Large intestine (tissue), 12 donors: ENCODE measurements at places on chromosomes 7 and 10. TPM values are rescaled to one million over a fixed set of nuclear protein-coding genes. Genes with fewer than 3 reads are reported as not detected.

DNA sequence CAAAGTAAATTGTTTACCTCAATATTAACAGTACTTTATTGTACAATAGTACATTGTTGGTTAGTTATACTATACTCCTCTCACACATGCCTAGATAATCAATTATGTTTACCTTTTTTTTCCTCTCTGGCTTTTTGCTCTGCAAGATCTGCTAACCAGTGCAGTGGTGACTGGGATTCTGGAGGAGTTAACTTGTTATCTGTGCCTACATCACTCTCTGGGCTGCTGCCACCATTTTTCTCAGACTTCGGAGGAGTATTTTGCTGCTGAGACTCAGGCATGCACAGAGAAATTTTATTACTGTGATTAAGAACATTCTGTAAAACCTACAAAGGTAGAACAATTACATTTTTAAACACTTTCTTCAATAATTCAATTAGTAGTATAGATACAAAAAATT lies 59.7 kb downstream of the NRBF2 start:
- H3K4me1 ChIP-seq = no peaks in the 10 kb centered on the region
- DNase-seq = no peak
- no peaks in the 10 kb centered on the region for H3K27me3 ChIP-seq
- peaks cover 67% of the 10 kb centered on the region for H3K36me3 ChIP-seq
- H3K27ac ChIP-seq = no peak overlapping the region

DNA sequence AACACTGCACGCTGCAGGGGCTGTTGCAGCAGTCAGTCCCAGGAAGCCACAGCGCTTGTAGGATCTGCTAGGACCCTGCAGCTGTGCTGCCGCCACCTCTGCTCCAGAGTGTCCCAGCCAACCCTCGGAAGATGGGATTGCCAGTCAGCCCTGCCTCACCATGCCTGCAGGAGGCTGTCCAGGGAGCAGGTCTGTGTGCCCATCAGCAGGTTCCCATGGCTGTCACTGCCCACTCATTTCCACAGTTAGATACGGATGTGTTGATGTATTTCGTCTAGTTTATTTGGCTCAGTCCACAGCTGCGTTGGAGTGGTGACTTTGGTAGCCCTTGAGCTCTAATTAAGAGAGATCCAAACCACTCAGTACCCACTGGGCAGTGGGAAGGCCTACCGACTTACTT lies 35.7 kb downstream of the SHH start:
- no peaks in the 10 kb centered on the region for H3K27me3 ChIP-seq
- peaks cover 79% of the 10 kb centered on the region for H3K36me3 ChIP-seq
- no peak overlapping the region for H3K27ac ChIP-seq
- no peak overlapping the region for H3K4me3 ChIP-seq
- peaks cover 4% of the 10 kb centered on the region for H3K4me1 ChIP-seq

DNA sequence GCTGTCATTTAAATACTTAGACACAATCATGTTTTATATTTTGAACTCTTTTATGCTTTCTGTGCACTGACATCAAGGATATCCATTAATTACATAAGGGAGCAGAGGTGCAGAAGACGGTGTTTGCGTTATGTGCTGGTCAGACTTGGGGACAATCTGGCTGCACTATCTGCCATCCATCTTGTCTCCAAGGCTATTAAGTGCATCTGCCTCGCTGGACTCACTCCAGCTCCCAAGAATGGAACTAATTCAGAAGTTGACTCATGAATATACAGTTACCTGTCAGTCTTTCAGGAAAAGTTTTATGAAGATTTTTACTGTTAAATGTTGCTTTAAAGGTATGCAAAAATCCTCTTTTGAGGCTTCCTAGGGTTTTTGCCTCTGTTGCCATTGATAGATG lies 391.0 kb downstream of the SUGCT start:
- no peaks in the 10 kb centered on the region for H3K36me3 ChIP-seq
- no peak overlapping the region for H3K27ac ChIP-seq
- no peak overlapping the region for H3K4me3 ChIP-seq
- no peaks in the 10 kb centered on the region for H3K4me1 ChIP-seq

DNA sequence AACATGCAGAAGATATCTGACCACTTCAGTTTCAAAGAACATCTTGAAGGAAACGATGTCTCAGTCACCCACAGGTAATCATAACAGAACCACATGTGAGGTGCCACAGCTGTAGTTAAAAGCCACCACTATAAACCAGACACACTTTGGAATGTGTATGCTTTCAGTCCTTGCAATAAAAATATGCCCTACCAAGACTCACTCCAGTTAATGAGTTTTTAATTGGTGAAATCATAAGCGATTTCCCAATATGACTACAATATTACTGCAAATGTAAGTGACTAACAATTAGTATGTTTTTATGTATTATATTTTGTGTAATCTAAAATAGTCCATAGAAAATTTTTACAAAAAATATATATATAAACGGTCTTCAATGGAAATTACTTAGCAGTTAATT lies 428.2 kb downstream of the PARD3 start:
- H3K27me3 ChIP-seq = no peaks in the 10 kb centered on the region
- H3K27ac ChIP-seq = no peak overlapping the region
- no peaks in the 10 kb centered on the region for H3K4me1 ChIP-seq
- no peak for DNase-seq

GRCh38 chr10:127619546-127620325 lies 70.6 kb downstream of the NPS start:
- H3K27me3 ChIP-seq = no peaks in the 10 kb centered on the region
- H3K27ac ChIP-seq = no peak overlapping the region
- no peaks in the 10 kb centered on the region for H3K4me1 ChIP-seq
- no peaks in the 10 kb centered on the region for H3K36me3 ChIP-seq

- H3K4me1 ChIP-seq = peaks cover 4% of the 10 kb centered on the region
- no peak for DNase-seq
- H3K27me3 ChIP-seq = no peaks in the 10 kb centered on the region
- no peak overlapping the region for H3K27ac ChIP-seq
- H3K36me3 ChIP-seq = no peaks in the 10 kb centered on the region
These were observed 242.6 kb upstream of the C7orf33 start for GRCh38 chr7:148347981-148348380.

- H3K27ac ChIP-seq = no peak overlapping the region
- H3K36me3 ChIP-seq = no peaks in the 10 kb centered on the region
- H3K27me3 ChIP-seq = no peaks in the 10 kb centered on the region
- H3K4me1 ChIP-seq = peaks cover 14% of the 10 kb centered on the region
- no peak for DNase-seq
These were observed 9.4 kb upstream of the ANKRD22 start for GRCh38 chr10:88861036-88861435.

- no peak for DNase-seq
- no peak overlapping the region for H3K4me3 ChIP-seq
- H3K27me3 ChIP-seq = no peaks in the 10 kb centered on the region
- no peaks in the 10 kb centered on the region for H3K36me3 ChIP-seq
- no peaks in the 10 kb centered on the region for H3K4me1 ChIP-seq
- no peak overlapping the region for H3K27ac ChIP-seq
These were observed 40.0 kb upstream of the PDK4 start for GRCh38 chr7:95636140-95636940.

GRCh38 chr7:85730012-85730411 lies 543.2 kb upstream of the SEMA3D start:
- no peak overlapping the region for H3K4me3 ChIP-seq
- H3K27ac ChIP-seq = no peak overlapping the region
- H3K36me3 ChIP-seq = no peaks in the 10 kb centered on the region
- no peak for DNase-seq
- no peaks in the 10 kb centered on the region for H3K4me1 ChIP-seq

DNA sequence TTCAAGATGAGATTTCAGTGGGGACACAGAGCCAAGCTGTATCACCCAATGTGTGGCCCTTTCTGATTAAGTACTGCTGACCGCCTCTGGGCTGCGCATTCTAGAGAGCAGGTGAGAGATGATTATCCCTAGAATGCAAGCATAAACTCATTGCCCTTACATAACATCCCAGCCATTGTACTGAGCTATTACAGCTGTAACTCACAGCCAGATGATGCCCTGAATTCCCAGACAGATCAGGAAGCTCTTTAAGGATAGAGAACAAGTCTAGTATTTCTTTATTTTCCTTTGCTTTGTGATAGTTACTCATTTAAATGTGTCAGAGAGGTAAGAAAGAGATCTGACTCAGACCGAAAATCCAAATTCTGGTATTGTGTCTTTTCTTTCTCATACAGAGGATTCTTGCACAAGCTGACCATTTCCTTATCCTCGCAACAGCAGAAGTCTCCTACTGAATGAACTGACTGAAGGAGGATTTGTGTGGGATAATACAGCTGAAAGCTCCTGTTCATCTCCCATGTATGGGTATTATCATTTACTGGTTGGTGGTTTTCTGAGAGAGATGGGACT lies 58.4 kb downstream of the ZNF22 start:
- no peak overlapping the region for H3K4me3 ChIP-seq
- DNase-seq = no peak
- no peak overlapping the region for H3K27ac ChIP-seq
- no peaks in the 10 kb centered on the region for H3K4me1 ChIP-seq
- no peaks in the 10 kb centered on the region for H3K27me3 ChIP-seq
- no peaks in the 10 kb centered on the region for H3K36me3 ChIP-seq

DNA sequence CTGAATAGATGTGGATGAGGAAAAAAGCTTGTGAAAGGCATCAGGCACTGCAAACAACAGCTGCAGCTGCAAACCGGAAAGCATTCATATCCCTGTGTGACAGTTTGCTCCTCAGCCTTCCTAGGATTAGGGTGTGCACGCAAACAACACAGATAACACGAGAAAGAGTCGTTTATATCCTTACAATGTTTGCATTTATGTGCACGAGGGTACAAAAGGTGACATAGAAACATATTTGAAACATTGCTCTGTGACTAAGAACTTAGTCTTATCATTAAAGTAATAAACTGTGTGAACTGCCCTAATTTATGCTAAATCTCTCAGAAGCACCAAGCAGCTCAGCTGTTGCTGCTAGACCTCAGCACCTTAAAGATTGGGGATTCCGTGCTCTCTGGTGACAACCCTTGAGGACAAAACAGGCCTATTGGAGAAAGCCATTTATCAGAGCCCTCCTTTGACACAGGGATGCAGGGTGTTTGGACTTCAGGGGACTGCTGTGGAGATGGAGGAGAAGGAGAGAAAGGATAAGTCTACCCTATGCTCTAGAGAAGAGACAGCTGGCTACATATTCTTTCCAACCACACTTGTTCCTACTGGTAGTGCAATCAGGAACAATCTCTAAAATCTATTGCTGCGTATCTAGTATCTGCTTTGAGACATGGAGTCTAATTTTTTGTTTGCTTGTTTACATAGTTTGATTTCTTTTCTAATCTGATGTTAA lies 176.2 kb downstream of the GNAT3 start:
- no peaks in the 10 kb centered on the region for H3K27me3 ChIP-seq
- H3K4me3 ChIP-seq = no peak overlapping the region
- DNase-seq = peak; percentile 93
- peaks cover 26% of the 10 kb centered on the region for H3K4me1 ChIP-seq

GRCh38 chr7:20408467-20408826 lies 77.7 kb downstream of the ITGB8 start:
- no peak overlapping the region for H3K4me3 ChIP-seq
- H3K4me1 ChIP-seq = peaks cover 12% of the 10 kb centered on the region
- no peak for DNase-seq

- H3K4me3 ChIP-seq = no peak overlapping the region
- no peaks in the 10 kb centered on the region for H3K36me3 ChIP-seq
- H3K27me3 ChIP-seq = no peaks in the 10 kb centered on the region
- no peak overlapping the region for H3K27ac ChIP-seq
- no peaks in the 10 kb centered on the region for H3K4me1 ChIP-seq
These were observed 585.8 kb downstream of the KCNMA1 start for GRCh38 chr10:77051837-77052236.

DNA sequence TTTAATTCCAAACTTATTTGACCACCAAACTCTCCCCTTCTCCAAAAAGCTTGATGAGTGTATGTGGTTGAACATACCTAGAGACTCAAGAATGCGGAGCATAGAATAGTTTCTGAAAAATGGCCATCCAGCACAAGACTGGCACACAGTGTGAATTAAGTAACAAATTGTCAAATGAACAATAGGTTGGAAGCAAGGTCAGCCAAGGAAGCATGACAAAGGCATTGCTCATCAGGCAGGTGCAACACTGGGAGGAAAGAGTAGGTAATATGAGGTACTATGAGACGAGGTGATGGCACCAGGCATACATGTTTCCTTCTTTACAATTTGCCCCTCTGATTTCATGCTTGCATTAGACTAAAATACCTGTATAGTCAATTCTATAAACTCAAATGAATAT lies 73.7 kb downstream of the DKK1 start:
- H3K4me3 ChIP-seq = no peak overlapping the region
- DNase-seq = no peak
- H3K27ac ChIP-seq = no peak overlapping the region
- H3K36me3 ChIP-seq = no peaks in the 10 kb centered on the region
- H3K27me3 ChIP-seq = no peaks in the 10 kb centered on the region

DNA sequence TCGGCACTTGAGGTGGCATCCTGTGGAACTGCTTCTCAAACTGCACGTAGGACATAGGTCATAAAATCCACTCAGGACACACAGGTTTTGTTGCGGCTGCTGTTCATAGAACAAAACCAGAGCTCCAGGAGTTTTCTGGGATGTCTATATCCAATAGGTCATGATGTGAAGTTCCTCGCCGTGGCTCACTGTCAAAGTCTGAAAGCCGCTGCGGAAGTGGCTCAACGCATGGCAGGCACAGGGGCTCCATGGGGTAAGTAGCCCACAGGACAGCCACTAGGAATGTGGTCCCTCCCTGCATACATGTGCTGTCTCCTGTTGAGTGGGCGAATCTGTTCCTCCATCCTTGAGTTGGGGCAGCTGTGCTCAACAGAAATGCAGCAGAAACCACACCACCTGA lies 72.2 kb downstream of the PRKAG2 start:
- H3K4me1 ChIP-seq = peaks cover 71% of the 10 kb centered on the region
- no peak overlapping the region for H3K4me3 ChIP-seq
- no peaks in the 10 kb centered on the region for H3K27me3 ChIP-seq
- no peaks in the 10 kb centered on the region for H3K36me3 ChIP-seq

NOS3 gene
- 10.3 TPM for polyA plus RNA-seq

PHKG1 gene
- 2.1 TPM for polyA plus RNA-seq

AKR1B15 gene
- polyA plus RNA-seq = 0.22 TPM

PAX4 gene
- polyA plus RNA-seq = 2.8 TPM

CABCOCO1 gene
- 1.8 TPM for polyA plus RNA-seq

CPA4 gene
- polyA plus RNA-seq = 7.9 TPM

ECHDC3 gene
- 9.6 TPM for polyA plus RNA-seq

TMEM176B gene
- 291 TPM for polyA plus RNA-seq

NPC1L1 gene
- polyA plus RNA-seq = 63.9 TPM
